Activated T-cell treated with anti-CD3 and anti-CD28 coated beads, Interleukin-2, amount 50 U/mL, for 4 hours (primary cell): ENCODE measurements at places on chromosomes 4 and X.

GRCh38 chr4:94345969-94346368 is 3.3 kb upstream of the HPGDS start:
- no peak for DNase-seq

GRCh38 chr4:105067431-105067830 is 79.2 kb upstream of the TET2 start:
- DNase-seq: no peak

- DNase-seq: no peak
Measured at GRCh38 chr4:137558951-137559350, 26.7 kb upstream of the PCDH18 start.

DNA sequence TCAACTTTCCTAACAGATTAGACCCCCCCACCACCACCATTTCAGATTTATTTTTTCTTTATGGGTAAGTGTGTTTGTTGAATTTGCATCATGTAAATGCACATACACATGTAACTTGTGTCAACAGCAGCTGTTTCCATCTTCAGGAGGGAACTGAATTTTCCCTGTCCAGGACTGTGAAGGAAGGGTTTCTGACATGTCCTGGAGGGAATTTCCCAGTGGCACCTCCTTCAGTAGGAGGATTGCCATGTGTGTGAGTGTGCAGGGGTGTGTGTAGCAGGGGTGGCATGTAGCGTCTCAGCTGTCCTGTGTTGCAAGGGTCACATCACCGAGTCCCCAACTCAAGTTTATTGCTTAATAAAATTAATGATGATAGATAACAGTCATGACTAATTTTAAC is 19.7 kb downstream of the HERC6 start:
- DNase-seq: no peak

GRCh38 chr4:74628852-74629620 is 165.3 kb downstream of the BTC start:
- DNase-seq: no peak

DNA sequence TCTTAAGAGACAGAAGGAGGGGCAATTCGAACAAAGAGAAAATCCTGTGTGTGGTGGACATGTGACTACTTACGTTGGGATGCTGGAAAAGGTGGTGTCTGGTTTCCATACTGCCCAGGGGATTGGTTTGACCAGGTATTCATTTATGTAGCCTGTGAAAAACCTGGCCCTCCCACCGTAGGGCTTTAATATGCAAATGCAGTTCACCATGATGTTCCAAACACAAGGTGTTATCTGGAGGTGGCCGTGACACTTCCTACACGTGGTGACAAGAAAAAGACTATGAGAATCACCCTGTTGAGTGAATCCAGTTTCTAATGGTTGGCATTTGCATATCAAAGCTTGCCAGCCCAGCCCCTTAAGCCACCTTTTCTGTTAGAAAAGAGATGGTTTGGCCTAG is 27.9 kb downstream of the UGT2B4 start:
- DNase-seq: no peak

DNA sequence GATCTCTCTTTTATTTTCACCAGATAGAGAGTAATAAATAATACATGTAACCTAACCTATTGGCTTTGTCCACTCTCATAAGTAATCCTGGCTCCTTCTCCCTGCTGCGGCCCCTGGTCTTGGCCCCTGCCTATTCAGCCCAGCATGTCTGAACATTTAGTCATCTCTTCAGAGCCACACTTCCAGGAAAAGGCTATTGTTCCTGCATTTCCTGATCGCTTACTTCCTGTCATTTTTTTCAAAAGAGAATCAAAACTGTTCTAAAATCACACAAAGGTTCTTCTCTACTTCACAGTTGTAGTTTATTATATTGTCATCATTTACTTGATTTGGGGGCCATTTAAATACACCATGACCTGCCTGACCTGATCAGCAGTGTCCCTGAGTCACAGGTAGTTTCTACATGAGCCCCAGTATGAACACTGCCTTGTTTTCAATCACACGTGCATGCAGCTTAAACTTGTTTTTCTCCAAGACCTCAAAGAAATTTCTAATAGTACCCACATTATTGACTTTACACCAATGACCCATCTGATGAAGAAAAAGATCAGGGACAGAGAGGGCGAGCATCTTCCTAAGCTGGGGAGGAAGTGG is 47.4 kb upstream of the KDR start:
- no peak for DNase-seq

DNA sequence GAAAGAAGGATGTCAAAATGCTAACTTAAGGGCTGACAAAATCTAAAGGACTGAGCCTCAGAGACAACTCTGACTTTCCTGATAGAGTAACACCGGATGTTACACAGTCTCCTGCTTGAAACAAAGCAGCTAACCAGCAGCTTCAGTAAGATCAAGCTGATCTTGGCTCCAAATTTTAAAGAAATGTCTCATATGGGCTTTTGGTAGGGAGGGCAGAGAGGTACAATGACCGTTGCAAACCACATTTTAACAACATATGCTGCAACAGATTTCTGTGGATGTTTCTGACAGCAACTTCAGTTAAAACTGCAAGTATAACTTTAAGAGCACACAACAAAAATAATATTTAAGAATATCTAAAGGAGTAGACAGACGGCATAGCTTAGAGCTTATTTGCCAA is 9.1 kb downstream of the RPGR start:
- DNase-seq: no peak

GRCh38 chrX:65706041-65706828 is 38.8 kb downstream of the MSN start:
- DNase-seq: peak; percentile 43

DNA sequence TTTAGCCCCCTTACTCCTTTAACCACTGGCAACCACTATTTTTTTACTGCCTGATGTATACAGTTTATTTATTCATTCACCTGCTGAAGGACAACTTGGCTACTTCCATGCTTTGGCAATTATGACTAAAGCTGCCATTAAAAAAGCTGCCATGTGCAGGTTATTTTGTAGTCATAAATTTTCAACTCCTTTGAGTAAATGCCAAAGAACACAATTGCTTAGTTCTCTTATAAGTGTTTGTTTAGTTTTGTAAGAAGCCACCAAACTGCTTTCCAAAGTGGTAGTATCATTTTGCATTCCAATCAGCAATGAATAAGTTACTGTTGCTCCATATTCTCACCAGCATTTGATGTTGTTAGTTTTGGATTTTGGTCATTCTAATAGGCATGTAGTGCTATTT is 1831.8 kb downstream of the PCDH7 start:
- no peak for DNase-seq

GRCh38 chr4:174534461-174534860 is 12.2 kb upstream of the HPGD start:
- DNase-seq: no peak

DNA sequence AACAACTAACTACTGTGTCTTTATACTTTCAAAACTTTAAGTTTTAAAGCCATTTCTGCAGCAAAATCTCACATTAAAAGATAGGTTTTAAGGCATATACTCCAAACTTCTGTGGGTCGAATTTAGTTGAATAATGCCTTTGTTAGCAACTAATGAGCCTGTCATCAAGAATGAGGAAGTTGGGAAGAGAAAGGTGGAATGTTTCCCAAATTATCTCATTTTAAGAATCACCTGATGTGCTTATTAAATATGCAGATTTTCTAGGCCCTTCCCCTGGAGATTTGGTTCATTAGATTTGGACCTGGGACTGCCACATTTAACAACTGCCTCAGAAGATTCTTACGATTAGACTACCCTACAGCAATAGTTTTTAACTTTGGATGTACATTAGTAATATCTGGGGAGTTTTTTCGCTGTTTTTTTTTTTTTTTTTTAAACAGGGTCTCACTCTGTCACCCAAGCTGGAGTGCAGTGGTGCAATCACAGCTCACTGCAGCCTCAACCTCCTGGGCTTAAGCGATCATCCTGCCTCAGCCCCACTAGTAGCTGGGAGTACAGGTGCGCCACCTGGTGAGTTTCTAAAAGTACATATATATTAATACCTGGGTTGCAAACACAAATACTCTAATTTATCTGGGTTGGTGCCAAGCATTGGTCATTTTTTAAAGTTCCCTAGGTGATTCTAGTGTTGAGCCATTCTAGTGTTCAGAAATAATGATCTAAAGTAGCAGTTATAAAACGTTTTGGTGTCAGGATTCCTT is 16.1 kb upstream of the TASL start:
- DNase-seq: no peak

DNA sequence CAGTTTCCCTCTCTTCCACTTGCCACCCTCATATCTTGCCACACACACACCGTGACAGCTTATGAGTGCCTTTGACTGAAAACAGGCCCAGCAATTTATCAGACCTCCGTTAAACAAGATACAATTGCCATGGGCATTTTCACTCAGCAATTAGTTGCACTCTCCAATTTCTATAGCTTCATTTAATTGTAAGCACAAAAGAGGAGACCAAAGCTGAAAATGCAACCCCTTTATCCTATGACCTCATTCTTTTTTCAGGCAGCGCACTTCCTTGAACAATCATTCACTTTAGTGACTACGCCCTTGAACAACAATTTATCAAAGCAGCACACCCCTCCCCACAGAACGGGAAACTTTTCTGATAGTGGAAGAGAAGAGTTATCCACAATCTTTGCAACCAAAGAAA is 4.1 kb downstream of the POF1B start:
- DNase-seq: no peak

- DNase-seq: no peak
Measured at GRCh38 chr4:103719830-103720207, at the start of gene TACR3. TACR3 (minus strand) TSS chr4:103719985; CDS start chr4:103719675, 310 bp downstream.

DNA sequence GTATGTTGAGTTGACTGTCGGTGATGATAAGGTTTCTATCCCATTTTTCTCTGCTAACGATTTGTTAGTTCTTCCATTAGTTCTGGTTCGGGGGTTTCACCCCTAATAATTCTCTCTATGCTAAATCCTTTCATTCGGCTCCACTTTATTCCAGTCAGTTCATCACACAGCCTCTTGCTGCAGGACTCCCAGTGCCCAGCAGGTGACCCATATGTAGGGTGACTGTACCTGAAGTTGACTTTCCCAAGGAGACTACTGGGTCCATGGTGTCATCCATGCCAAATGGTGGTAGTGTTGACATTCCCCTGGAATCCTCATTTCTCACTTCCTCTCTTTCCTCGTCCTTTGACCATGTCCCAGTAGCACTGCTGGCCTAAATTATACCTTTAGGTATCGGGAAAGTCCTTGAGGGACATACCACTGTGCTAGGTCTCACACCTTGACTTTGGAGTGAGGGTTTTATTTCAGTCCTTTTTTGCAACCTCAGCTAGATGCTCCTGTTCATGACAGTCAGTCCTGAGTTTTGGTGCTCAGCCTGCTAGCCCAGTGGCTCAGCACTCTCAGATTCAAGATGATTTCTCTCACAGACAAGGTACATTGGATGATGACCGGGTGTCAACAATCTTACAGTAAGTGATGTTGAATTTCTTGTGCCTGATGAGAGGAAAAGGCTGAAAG is 105.1 kb upstream of the ARHGAP24 start:
- no peak for DNase-seq

DNA sequence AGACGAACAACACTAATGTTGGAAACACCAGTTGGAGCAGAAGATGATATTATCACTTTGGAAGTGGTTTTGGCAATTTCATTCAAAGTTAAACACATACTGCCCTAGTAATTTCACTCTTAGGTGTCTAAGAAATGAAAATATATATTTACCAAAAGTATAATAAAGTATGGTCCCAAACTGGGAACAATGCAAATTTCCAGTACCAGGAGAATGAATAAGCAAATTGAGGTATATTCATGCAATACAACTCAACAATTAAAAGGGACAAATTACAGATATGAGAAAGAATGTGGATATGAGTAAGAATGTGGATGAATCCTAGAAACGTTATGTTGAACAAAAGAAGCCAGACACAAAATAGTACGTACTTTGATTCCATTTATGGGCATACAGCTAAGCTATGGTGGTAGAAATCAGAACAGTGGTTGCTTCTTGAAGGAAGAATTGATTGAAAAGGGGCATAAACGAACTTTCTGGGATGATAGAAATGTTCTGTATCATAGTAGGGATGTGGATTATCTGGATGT is 10.0 kb downstream of the ELMOD2 start:
- DNase-seq: no peak

DNA sequence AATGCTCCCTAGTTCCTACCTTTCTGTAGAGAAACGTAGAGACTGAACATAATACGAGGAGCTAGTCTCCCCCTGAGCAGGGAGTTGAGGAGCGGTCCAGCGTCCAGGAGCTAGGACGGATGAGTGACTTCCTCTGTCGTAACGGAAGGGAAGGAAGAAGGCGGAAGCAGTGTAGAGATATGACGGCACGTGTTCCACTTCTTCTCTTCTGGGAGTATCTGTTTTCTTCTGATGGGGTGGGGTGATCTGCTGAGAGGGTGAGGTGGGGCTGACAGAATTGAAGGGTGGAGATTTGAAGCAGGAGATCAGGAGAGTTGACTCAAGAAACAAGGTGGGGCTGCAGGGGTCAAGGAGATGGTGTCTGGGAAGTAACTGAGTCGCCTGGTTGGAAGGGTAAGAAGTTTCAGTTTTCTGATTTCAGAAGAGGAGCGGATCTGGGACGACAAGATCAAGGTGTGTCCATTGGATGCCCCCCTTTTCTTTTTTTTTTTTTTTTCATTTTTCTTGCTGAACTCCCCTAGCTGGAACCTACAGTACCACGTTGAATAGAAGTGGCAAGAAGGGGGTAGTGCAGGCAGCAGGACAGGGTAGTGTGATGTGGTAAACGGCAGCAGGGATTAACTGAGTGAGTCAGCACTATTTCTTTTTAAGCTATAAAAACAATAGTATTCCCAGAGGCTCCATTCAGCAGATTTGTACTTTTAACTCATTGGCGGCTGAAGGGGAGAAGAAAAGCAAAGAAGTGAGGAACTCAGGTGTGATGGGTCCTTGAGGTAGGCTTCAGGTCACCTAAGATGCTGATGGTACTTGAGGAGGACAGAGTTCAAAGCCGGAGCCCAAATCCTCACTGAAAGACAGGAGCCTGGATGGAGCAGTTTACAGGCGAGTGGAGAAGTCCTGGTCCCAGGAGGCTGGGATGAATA is 50.8 kb upstream of the SETD7 start:
- DNase-seq: no peak

- DNase-seq: no peak
Measured at GRCh38 chr4:152831416-152831815, 51.7 kb downstream of the ARFIP1 start.

DNA sequence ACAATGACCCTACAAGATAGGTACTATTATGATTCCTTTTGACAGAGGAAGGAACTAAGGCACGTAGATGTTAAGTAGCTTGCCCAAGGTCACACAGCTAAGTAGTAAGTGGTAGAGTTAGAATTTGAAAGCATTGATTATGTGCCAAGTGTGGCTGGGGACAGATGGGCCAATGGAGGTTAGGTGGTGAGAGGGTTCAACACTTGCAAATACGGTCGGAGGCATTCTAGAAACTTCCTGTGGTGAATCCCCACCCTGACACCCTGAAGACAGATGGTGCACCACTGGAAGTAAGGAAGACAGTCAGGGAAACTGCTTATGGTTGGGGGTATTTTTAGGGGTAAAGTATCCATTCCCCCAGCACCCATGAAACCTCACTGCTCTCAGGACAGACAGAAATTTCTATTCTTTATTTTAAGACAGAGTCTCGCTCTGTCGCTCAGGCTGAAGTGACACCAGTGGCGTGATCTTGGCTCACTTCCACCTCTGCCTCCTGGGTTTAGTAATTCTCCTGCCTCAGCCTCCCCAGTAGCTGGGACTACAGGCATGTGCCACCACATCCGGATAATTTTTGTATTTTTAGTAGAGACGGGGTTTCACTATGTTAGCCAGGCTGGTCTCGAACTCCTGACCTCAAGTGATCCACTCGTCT is 142.5 kb downstream of the RASL11B start:
- no peak for DNase-seq

GRCh38 chrX:136030303-136031191 is 45.3 kb downstream of the SLC9A6 start:
- DNase-seq: no peak
